ENCODE measurements at places on chromosomes 11 and 22.

DNA sequence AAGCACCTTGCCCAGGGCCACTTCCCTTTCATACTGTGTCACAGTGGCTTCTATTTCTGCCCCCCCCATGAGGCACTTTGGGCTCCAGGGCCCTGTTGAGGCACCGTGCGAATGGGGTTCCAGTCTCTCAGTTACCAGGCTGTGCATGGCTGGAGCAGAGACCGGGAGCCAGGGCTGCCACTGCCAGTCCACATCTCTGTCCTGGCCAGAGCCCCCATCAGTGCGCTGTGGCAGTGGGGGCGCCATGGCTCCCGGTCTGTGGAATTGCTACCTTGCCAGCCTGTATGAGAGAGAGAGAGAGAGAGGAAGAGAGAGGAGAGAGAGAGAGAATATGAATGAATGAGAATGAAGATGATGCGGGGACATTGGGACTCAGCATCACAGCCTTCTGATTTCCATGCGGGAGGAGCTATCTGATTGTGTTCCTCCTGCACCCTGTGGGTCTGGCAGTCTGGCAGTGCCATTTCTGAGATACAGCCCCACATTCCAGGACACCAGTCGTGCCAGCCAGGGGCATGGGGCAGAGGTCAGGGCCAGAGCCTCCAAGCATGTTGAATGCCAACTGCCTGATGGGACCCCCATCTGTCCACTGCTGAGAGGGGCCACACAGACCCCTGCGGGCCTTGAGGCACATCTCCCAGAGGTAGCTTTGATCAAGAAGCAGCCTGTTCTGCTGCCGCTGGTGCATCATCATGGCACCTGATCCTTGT is 279.8 kb downstream of the TBC1D22A start:
- DNase-seq, result no peak

DNA sequence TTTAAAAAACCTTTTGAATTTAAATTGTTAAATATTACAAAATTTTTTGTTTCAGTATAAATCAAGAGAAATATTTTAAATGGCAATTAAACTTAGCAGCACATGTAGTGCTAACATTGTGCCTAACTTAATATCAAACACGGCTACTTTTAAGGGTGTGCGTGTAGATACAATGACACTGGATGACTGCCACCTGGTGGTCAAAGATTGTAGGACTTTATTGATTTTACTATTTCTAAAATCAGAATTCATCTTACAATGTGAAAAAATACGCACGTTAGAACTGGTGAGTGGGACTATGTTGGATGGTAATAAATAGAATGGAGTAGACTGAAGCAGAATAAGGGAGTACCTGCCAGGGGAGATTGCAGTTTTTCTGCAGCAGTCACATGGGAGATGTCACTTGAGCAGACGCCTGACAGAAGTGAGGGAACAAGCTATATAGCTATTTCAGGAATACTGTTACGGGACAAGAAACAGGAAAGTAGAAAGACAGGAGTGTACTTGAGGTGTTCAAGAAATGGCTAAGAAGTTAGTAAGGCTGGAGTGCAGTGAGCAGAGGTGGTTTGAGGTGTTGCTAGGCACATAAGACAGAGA is 52.9 kb downstream of the UVRAG start:
- peak; percentile 52 for DNase-seq

GRCh38 chr22:50080077-50080465 is 5.2 kb downstream of the MLC1 start:
- DNase-seq, result no peak

- no peak for DNase-seq
These were observed 32.7 kb upstream of the GNB1L start for GRCh38 chr22:19887256-19887985.

GRCh38 chr11:109945626-109946321 is 147.4 kb upstream of the ZC3H12C start:
- no peak for DNase-seq

GRCh38 chr11:122900587-122901202 is 18.1 kb downstream of the JHY start:
- no peak for DNase-seq

DNA sequence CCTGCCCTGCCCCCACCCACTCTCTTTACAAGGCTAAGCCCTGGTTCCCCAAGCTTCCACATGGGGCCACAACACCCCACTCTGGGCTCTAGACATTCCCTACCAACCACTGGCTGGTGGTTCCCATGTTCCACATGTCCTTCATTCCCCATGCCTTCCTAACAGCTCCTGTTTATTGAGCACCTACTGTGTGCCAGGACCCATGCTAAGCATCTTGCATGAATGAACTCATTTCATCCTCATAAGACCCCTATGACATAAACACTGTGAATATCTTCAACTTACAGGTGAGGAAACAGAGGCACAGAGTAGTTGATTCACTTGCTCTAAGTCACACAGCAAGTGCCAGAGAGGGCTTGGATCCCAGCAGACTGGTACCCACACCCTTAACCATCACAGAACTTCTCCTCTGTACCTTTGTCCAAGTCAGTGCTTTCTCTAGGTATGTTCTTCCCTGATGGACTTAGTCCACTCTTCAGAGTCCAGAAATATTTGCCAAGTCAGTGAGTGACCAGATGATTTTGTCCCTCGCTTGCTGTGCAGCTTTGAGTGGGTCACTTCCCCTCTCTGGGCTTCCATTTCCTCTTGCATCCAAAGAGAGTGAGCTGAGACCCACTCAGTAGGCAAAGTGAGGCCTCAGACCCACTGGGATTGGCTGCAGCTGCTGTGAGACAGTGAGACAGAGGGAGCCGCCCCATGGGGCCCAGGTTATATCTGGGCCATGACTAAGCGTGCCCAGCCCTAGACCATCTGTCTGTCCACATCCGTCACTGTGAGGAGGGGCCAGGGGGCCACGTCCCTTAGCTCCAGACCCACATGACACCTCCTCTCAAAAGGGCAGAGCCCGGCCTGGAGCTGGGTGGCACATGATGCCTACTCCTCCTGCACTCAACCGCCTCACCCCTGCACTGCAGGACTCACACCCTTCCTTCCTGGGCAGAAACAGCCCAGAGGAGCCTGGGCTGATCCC is 132.4 kb downstream of the MN1 start:
- peak; percentile 58 for DNase-seq

DNA sequence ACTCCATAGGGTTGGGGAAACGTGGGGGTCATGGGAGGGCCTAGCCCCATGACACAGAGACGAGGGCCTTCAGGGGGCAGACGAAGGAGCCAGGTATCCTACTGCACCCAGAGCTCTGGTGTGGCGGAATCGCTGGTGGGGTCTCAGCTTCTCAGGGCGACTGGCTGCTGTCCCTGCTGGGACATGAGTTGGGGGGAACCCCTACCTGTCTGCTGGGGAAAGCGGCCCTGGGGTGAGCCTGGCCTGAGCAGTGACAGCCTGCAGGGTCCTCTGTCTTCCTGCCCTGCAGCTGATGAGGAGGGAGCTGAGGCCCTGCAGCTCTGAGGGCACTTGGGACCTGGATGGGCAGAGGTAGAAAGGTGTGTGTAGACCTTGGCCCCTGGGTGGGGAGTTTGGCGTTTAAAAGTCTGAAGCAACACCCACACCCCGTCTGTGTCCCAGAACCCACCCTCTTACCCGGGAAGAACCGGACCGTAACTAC is 33.6 kb upstream of the GRAMD4 start:
- DNase-seq, result no peak
